ENCODE measurements at places on chromosomes 12 and 14.

- no peak for DNase-seq
These were observed 278.9 kb upstream of the SOX5 start for GRCh38 chr12:24228371-24228770.

DNA sequence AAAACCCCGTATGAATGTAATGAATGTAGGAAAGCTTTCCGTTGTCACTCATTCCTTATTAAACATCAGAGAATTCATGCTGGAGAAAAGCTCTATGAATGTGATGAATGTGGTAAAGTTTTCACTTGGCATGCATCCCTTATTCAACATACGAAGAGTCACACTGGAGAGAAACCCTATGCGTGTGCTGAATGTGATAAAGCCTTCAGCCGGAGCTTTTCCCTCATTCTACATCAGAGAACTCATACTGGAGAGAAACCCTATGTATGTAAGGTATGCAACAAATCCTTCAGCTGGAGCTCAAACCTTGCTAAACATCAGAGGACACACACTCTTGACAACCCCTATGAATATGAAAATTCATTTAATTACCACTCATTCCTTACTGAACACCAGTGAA, 23.8 kb downstream of the ZNF891 start:
- no peak for DNase-seq

DNA sequence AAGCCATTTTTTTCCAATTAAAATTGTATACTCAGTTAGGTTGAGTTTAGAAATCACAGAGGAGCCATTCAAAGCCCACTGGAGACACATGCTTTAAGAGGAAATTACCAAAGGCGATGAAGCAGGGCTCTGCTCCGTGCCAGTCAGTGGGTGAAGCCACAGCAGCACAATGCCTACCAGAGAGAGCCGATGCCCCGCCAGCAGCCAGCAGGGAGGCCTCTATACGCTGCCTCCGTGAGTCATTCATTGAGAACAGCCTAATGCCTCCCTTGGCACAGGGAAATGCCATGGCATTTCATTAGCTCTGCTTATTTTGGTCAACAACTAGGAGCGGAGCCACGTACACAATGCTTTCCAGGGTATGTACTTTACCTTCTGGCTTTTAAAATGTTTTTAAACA, 197.8 kb upstream of the FRMD6 start:
- no peak for DNase-seq

DNA sequence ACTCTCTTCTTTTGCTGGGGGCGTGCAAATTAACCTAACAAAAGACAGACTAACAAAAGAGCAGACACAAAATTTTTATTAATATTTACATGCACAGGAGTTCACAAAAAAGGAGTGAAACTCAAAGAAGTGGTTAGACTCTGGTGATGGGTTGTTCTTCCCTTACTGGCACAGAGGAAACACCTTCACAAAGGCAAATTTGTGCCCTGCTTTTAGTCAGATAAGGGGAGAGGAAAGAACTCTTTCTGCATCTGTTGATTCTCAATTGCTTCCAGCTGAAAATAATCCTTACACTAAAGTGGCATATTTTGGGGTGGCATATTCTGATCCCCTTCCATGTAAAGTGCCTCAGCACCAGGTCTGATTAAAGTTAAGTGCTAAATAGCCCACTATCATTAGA, 190.2 kb upstream of the AMIGO2 start:
- DNase-seq: no peak

DNA sequence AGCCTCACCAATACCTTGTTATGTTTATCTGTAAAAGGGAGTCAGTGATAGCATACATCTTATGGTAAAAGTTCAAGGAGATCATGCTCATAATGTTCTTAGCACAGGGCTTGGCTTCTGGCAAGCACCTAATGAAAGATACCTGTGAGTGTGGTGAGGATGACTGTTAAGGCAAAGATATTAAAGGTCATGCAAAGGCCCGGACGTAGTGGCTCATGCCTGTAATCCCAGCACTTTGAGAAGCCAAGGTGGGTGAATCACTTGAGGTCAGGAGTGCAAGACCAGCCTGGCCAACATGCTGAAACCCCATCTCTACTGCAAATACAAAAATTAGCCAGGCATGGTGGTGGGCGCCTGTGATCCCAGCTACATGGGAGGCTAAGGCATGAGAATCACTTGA, 425.9 kb upstream of the TBX3 start:
- DNase-seq: no peak

- peak; percentile 54 for DNase-seq
These were observed 13.0 kb downstream of the FGD6 start for GRCh38 chr12:95204141-95204866.

- DNase-seq: peak; percentile 91
These were observed 171.2 kb downstream of the ZFP36L1 start for GRCh38 chr14:68621400-68622365.

DNA sequence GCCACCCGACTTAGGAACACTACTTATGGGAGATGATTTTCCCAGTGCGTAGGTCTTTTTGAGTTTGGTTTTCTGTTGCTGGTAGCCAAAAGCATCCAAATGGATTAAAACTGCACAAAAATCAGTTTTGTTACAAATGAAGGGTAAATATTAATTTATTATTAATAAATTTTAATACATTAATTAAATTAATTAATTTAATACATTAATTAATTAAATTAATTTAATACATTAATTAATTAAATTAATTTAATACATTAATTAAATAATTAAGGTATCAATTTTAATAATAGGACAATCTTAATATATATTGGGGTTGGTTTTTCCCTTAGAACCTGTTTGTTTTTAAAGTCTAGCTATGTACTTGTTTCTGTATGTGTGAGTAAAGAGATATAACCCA, 23.6 kb downstream of the AK7 start:
- no peak for DNase-seq

DNA sequence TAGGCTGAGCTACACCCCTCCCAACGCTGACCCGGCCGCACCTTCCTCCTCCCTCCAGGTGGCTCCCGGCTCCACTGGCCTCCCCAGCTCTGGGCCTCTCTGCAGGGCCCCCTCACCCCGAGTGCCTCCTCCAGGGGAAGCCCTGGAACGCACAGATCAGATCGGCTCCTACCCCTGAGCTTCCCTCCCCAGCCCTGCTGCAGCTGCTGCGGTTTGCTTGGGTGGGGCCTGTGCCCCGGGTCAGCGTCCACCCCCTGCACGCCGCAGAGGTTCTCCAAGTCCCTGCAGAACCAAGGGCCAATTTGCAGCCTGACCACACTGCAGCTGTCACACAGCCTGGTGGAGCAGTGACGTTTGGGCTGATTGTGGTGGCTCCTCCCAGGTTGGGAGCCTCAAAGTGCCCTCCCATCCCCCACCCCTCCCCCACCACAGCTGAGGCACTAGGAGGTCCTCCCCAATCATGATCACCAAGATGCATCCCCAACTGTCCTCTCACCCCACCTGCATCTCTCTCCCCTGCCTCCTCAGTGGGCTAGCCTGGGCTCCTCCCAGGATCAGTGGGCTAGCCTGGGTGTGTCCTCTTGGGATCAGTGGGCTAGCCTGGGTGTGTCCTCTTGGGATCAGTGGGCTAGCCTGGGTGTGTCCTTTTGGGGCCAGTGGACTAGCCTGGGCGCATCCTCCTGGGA, 12.8 kb upstream of the FBRSL1 start:
- DNase-seq: no peak

- no peak for DNase-seq
These were observed 250.0 kb downstream of the KCNC2 start for GRCh38 chr12:74959657-74960056.

DNA sequence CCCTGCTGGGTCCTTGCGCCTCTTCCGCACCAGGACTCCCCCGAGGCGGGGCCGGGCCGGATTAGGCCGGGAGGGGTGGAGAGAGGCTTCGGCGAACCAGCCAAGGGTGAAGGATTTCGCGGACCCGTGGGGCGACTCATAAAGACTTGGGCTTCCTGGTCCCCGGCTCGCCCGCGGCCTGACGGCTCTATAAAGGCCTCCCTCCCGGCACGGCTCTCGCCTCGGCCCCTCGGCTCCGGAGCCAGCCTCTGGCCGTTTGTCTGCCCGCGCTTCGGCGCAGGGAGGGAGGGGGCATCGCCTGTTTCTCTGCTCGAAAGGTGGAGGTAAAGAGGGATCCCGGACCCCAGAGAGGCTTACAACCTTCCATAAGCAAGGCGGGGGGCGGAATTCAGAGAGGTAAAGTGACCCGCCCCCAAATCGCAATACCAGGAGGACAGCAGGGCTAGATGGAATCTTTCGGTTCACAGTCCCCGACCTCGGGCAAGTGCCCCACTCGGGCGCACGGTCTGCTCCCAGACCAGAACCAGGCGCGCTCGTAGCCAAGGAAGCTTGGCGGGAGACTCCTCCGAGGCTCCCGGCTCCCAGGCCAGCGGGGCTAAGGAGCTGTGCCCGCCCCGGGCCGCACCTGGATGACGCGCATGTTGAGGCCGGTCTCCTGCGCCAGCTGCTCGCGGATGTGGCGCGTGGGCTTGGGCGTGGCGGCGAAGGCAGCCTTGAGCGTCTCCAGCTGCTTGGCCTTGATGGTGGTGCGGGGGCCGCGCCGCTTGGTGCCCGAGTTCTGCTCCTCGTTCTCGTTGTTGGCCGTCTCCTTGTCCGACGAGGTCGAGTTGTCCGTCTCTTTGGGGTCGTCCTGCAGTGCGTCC, 3.9 kb downstream of the LHX5 start:
- no peak for DNase-seq

DNA sequence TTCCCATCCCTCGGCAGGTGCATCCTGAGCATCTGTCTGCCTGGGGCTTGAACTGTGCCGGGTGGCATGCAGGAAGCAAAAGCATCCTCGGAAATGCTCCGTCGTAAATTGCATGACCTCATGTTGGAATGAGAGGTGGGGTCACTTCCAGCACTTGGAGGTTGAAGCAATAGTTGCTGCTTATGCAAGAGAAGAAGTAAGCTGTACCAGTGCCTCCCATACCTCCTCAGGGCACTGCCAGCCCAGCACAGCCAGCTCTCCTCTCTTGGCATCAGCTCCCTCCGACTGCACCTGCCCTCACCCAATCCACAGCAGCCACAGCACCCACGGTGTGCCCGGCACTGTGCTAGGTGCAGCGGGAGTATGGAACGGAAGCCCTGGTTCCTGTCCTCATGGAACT, 11.5 kb downstream of the TEAD4 start:
- no peak for DNase-seq

GRCh38 chr12:58765653-58766512, 154.4 kb downstream of the LRIG3 start:
- DNase-seq: no peak

- DNase-seq: no peak
These were observed 51.2 kb upstream of the KCNH3 start for GRCh38 chr12:49487605-49488004.

DNA sequence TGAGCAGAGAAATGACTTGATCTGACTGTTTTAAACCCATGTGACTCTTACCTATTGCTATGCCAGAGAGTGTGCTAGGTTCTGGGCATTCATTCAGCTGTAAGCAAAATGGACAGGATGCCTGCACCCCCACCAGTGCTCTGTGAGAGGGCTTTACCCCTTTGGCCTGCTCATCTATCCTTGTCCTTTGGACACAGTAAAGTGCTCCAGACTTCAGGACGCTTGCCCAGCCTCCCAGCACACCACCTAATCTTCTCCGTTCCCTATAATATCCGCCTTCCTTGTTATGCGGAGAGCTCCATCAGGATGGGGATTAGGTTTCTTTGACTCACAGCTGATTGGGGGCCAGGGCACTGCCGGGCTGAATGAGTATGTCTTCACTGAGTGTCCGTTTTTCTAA, 4.4 kb upstream of the ZNF839 start:
- no peak for DNase-seq

- DNase-seq: no peak
These were observed 251.3 kb downstream of the SLC16A7 start for GRCh38 chr12:59847127-59847526.

- DNase-seq: no peak
These were observed 45.1 kb downstream of the MYF5 start for GRCh38 chr12:80761838-80762237.

- no peak for DNase-seq
These were observed 59.5 kb downstream of the SLC4A8 start for GRCh38 chr12:51484119-51484518.

GRCh38 chr12:126286203-126286602, 1221.0 kb downstream of the AACS start:
- DNase-seq: no peak

DNA sequence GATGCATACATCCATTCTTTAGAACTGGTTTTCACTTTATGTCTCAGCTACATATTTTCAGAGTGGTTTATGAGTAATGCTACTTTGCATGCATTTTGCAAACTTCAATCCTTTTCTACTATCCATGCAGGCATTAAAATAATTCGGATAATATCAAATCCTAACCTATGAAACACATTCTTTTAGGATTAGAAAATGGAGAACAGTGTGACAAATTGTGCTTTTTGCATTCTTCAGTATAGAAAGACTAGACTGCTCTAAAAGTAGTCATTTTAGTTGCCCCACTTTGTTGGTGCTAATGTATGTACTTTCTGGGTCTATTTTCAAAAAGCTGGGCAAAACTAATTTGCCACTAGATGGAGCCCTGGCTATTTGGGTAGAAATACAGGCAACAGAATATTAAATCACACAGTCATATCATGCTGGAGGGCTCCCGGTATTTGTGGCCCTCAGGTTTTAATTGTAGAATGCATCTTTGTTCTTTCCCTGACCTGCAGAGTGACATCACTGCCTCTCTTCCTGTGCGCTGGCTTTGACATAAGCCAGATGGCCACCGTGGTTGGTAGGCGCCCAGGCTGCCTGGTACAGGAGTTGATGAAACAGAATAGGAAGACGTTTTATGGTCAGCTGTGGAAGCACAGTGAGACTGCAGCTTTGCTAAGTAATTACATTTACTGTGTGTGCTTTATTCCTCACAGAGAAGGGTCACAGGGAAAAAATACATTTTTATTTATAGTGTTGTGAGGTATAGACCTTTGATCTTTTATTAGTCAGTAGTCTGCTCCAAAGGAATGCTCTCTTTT, 28.1 kb downstream of the MSRB3 start:
- no peak for DNase-seq

- DNase-seq: no peak
These were observed 75.9 kb downstream of the CCDC60 start for GRCh38 chr12:119410396-119410795.

GRCh38 chr12:124740691-124741137, 123.0 kb downstream of the SCARB1 start:
- no peak for DNase-seq

GRCh38 chr12:52713960-52714886, 10.9 kb upstream of the KRT77 start:
- DNase-seq: no peak

- no peak for DNase-seq
These were observed 18.5 kb downstream of the RHOF start for GRCh38 chr12:121774968-121775474.

GRCh38 chr12:15650399-15651128, 138.6 kb downstream of the EPS8 start:
- DNase-seq: no peak

DNA sequence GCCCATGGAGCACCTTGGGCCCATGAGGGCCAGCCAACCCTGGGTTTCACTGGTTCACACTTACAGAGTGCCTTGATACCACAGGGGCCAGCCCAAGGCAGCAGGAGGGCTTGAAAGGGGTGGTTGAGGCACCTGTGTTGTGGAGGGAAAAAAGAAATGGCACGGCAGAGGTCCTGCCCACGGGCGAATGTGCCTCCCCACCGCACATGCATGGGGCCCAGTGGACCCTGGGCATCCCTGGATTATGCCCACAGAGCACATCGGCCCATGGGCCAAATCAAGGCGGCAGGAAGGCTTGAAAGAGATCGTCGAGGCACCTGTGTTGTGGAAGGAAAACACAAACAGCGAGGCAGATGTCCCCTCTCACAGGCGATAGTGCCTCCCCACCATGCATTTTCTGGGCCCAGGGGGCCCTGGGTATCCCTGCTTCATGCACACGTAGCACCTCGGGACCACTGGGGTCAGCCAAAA, 378.1 kb downstream of the ALG10 start:
- DNase-seq: no peak

Data from GM04503 (cell line).